Kasumi-1 (cell line): ENCODE measurements at places on chromosomes 3 and 15.

DNA sequence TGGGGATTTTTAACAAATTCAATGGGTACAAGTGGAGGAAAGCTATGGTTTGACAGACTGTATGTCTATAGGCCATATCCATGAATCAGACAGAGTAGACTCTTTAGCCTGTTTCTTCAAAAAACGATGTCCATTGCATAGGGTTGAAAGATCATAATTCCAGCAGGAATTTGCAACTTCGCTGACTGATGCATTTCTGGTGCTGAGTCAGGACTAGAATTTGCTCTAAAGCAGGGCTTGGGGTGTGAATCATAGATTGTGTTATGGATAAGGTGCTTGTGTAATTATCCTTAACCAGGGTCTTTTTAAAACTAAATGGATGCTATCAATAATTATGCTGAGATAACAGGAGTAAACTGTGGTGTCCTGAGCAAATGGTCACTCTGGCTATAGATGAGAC lies 200.4 kb upstream of the TBC1D5 start:
- DNase-seq = no peak

- DNase-seq = no peak
Observed at GRCh38 chr3:32996048-32996754, 44.8 kb downstream of the CCR4 start.

DNA sequence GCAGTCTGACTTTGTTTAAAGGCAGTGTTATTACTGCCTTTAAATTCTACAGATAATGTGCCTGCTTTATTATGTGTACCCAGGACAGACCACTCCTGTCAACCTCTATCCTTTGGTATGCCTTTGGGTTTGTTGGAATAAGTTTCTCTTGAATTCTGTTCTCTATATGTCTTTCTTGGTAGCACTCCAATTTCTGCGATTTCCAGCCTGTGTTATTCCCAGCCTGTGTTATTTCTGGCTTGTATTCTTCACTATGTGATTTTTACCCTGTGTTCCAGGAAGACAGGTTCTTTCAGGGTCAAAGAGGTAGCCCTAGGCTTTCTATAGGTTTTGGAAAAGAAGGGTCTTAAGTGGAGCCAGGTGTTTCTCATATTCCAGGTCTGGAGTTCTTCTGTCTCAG lies 407.4 kb upstream of the AZI2 start:
- no peak for DNase-seq

GRCh38 chr3:12460127-12460526 lies 24.2 kb upstream of the TSEN2 start:
- DNase-seq = no peak

GRCh38 chr3:113441051-113441770 lies at the start of gene CFAP44:
Gene CFAP44, minus strand, starts transcription at chr3:113441493. Its CDS starts 7,829 bp downstream, at chr3:113433664.
- DNase-seq = no peak

GRCh38 chr3:15460891-15461531 lies 33.6 kb downstream of the EAF1 start:
- peak; percentile 73 for DNase-seq

DNA sequence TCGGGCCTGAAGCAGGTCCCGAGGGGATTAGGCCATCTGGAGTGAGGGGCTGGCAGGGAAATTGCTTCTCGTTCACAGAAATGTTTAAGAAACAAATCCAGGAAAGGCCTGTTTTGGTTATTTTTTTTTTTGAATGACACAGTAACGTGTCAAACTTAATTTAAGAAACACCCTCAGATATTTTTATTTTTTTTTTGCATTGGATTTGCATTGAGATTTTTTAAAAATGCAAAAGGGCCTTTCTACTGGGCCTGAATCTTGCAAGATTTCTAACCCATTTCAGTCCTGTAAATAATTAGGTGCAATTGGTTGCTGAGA lies 25.0 kb upstream of the KLF13 start:
- DNase-seq = no peak

- no peak for DNase-seq
Observed at GRCh38 chr3:65078748-65079147, 390.9 kb upstream of the ADAMTS9 start.
